Activated T-helper 1 cell treated with Interleukin-2 at 50 U/mL for 16 hours (primary cell): ENCODE measurements at places on chromosomes 7 and 10.
A peak's percentile ranks its signal among the peaks of the same experiment; 100 is the strongest.

DNA sequence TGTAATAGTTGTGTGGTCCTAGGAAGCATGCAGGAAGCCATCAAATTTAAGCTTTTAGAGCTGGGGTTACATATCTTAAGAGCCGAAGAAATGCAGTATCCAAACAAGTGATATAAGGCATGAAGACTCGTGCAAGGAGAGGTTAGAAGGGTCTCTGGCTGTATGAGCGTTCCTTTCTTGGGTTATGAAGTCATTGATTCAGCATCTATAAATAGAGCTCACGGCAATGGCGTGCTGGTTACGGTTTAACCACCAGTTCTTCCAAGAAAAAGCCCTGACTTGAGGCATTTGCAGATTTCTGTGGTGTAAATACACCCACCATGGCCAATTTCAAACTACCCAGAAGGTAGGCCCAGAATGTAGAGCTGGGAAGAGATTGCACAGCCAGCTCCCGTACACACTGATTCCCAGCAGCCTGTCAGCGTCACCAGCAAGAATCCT is 72.0 kb upstream of the KAT6B start:
- DNase-seq, result no peak

GRCh38 chr7:78585980-78586379 is 787.4 kb downstream of the PHTF2 start:
- DNase-seq, result no peak

DNA sequence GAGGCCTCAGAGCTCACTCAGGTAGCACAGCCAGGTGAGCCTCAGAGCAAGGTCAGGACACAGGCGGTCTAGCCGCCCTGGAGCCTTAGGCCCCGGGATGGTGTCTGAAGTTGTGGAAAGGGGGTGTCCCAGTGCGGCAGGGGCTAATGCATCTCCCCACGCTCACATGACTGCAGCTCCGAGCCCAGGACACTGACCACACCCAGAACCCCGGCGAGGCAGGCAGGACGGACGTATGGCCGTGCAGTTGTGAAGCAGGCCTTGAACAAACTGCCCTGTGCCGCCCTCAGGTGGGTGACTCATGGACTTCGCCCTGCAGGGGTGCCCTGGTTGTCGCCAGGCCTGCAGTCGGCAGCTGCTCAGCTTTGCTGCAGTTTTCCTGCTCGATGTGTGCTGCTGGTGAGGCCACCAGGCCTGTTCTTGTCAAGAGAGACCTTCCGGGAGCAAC is 5.0 kb upstream of the PRKAR1B start:
- no peak for DNase-seq

DNA sequence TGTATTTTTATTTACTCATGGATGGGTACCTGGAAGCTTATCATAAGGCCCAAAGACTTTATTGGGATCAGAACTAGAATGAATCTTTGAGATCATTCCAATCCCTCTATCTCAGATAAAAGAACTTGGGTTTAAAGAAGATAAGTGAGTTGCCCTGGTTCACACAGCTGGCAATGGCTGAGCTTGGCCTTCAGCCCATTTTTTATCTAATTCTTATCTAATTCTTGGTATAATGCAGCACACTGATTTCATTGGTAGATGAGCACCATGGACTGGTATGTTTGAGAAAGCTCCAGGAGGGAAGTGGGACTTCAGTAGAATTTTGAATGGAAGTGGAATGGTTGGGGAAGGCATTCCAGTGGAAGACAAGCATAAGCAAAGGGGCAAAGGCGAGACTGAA is 558.9 kb downstream of the REEP3 start:
- DNase-seq, result no peak

GRCh38 chr10:24483701-24484100 is 240.0 kb downstream of the ARHGAP21 start:
- DNase-seq, result peak; percentile 13

DNA sequence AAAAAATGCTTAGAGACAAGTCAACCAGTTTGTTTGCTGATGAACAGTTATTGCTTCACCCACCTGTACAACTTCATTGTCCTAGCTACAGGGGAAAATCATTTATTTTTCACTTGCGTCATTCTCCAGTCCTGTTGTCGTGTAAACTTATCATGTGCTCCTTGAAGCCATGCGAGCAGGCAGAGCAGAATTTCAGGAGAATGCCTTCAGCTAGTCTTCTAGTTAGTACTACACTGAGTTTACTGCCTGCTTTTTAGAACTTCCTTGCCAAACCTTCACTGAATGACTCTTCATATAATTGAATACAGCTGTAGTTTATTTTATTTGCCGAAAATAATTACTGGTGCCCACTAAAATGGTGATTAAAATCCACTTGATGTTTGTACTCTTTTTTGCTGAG is 15.6 kb downstream of the RPA3 start:
- DNase-seq, result no peak

GRCh38 chr7:155963771-155964195 is 151.5 kb upstream of the SHH start:
- DNase-seq, result no peak

DNA sequence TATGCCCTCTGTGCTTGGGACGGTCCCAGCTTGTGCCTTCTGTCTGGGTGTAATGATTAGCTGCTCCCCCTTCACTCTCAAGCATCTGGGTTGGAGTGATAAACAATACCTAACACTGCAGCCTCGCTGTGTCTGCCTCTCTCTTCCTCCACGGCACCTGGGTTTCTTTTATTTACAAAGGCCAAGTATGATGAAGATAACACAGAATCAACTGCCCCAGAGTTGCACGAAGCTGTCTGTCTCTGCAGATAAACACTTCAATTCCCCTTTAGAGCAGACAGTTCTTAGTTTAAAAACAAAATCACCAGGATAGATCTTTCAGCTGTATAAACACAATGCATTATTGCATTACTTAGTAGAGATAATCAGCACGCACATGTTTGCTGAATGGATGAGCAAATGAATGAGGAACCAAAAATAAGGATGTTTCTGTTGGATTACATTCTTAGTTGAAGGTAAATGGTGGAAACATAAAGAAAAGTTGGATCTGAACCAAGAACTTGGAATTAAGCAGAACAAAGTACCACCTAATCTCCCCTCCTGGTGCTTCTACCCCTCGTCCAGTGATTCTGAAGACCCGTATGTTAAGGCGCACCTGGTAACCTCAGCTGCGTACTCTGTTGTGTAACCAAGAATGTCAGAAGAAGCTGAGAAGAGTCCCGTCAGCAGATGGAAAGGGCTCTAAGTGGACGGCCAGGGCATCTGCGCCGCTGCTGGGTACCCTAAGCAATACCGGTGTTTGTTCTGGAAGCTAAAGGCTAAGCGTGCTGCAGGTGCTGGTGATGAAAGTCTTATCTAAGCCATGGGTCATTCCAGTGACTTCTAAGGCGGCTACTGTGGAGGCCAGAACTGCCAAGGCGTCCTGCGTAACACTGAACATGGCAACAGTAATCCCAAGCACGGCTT is 26.6 kb downstream of the INSIG1 start:
- DNase-seq, result no peak

DNA sequence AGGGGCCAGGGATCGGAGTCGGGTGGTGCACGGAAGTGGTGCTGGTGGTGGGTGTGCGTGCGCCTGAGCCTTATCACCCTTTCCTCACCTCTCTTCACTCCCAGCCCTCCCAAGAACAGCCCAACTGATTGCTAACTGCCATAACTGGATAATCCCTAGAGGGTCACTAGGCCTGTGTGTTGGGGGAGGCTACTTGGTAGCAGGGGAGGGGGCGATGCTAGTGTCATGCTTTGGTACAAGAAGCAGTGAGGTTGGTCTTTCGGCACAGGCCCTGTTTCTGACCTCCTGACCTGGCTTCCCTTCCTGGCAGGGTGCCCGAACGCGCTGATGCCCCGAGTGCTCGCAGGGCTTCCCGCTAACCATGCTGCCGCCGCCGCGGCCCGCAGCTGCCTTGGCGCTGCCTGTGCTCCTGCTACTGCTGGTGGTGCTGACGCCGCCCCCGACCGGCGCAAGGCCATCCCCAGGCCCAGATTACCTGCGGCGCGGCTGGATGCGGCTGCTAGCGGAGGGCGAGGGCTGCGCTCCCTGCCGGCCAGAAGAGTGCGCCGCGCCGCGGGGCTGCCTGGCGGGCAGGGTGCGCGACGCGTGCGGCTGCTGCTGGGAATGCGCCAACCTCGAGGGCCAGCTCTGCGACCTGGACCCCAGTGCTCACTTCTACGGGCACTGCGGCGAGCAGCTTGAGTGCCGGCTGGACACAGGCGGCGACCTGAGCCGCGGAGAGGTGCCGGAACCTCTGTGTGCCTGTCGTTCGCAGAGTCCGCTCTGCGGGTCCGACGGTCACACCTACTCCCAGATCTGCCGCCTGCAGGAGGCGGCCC is 652 bp downstream of the KAZALD1 start:
- DNase-seq, result peak; percentile 29

GRCh38 chr7:85095366-85095765 is 91.5 kb downstream of the SEMA3D start:
- no peak for DNase-seq

- DNase-seq, result no peak
Observed at GRCh38 chr10:109592391-109592790, 330.9 kb downstream of the XPNPEP1 start.

DNA sequence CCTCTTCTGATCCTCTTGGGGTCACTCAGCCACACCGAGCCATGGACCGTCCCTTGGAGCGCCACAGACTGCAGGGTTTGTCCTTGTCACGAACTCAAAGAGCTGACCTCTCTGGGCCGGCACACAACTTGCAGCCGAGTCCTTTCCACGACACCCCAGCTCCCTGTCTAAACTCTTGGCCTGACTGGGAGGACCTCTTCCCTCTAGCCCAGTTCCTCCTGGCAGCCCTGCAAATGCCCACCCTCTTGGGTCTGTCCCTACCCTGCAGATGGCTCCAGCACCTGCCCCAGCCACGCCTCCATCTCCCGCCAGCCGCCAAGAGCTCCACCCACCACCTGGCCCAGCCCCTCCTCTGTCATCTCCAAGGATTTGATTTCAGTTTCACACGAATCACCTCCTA is 339.2 kb downstream of the DNAJB6 start:
- no peak for DNase-seq

- DNase-seq, result no peak
Observed at GRCh38 chr7:8035647-8036518, 67.3 kb downstream of the GLCCI1 start.

- DNase-seq, result no peak
Observed at GRCh38 chr10:35172574-35172973, 45.9 kb downstream of the CREM start.

GRCh38 chr7:17422966-17423365 is 124.5 kb downstream of the AHR start:
- DNase-seq, result no peak

DNA sequence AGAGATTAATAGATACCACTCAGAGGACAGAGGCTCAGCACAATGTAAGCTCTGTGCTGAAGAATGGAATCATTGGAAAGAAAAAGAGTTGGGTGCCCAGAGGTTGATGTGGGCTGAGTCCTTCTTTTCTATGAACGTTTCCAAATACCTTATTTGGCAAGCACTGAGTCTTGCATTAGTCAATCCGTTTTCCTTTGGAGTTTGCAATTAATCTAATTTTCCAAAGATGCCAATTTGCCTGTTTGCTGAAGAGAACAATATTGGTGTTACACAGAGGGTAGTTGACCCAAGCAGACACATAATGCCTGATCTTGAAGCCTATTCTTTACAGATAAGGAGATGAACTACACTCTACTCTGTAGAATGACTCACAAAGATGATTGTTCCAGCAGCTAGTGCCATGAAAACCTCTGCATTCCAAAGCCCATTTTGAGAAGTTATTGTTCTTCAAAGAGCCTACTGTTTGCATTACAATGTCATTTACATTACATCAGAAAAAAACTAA is 55.4 kb upstream of the MET start:
- no peak for DNase-seq

DNA sequence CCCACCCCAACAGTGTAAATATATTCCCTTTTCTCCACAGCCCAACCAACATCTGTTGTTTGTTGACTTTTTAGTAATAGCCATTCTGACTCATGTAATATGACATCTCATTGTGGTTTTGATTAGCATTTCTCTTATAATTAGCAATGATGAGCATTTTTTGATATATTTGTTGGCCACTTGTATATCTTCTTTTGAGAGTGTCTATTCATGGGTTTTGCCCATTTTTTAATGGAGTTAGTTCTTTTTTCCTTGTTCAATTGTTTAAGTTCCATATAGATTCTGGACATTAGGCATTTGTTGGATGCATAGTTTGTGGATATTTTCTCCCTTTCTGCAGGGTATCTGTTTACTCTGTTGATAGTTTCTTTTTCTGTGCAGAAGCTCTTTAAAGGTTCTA is 340.1 kb downstream of the NXPH1 start:
- no peak for DNase-seq

GRCh38 chr10:74992068-74992467 is 119.4 kb upstream of the SAMD8 start:
- DNase-seq, result no peak

DNA sequence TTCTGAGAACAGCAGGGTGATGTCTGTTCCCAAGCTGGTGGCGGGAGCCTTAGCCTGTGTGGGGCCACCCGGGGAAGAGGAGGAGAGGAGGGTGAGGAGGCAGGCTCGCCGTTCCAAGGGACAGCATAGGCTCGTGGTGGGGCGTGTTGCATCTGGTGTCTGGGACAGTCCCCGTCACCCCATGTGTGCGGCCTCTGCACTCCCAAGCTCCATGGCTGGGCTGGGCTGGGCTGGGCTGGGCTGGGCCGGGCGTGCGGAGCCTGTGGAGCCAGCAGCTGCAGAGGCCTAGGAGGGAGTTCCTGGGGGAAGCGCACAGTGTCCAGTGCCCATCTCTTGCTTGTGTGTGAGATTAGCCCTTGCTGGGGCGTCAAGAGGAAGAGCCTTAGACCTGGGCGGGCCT is 20.9 kb upstream of the TTYH3 start:
- no peak for DNase-seq

- no peak for DNase-seq
Observed at GRCh38 chr10:116620423-116621400, at the start of gene PNLIPRP2. Gene PNLIPRP2, plus strand, starts transcription at chr10:116620953.

- DNase-seq, result no peak
Observed at GRCh38 chr10:74922921-74923320, 96.5 kb downstream of the KAT6B start.

- no peak for DNase-seq
Observed at GRCh38 chr7:101985057-101985902, 167.9 kb downstream of the CUX1 start.

DNA sequence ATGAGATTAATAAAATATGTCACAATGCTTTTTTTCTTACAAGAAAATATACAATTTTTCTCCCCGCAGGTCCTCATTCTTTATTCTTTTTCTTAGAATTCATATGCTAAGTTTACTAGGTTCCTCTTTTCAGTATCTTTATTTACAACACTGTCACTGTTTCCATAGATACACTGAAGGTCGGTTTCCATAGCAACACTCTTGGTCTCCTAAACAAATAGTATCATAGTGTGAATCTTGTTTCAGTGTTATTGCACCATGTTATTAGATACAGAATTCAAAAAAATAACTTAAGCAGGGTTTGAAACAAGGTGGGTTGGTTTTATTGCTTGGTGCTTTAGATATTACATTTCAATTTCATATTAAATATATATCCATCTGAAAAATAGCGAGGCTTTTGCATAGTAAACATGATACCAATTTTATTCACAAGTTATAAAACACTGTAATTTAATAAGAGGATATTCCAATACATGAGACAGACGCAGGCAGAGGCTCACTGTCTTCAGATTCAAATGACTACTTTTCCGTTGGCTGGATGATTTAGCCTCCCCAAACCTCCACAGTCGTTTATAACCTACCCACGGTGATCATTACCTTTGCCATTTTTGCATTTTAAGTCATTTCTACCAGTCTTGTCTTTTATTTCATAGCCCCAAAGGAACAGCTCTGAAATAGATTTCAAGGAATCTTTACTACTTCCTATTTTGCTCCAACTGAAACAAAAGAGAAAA is 88.9 kb upstream of the KLF6 start:
- DNase-seq, result no peak

- DNase-seq, result no peak
Observed at GRCh38 chr10:103750836-103751235, 104.5 kb downstream of the SH3PXD2A start.
